ENCODE measurements at places on chromosomes 1 and 21. TPM values are rescaled to one million over a fixed set of nuclear protein-coding genes. Genes with fewer than 3 reads are reported as not detected.

DNA sequence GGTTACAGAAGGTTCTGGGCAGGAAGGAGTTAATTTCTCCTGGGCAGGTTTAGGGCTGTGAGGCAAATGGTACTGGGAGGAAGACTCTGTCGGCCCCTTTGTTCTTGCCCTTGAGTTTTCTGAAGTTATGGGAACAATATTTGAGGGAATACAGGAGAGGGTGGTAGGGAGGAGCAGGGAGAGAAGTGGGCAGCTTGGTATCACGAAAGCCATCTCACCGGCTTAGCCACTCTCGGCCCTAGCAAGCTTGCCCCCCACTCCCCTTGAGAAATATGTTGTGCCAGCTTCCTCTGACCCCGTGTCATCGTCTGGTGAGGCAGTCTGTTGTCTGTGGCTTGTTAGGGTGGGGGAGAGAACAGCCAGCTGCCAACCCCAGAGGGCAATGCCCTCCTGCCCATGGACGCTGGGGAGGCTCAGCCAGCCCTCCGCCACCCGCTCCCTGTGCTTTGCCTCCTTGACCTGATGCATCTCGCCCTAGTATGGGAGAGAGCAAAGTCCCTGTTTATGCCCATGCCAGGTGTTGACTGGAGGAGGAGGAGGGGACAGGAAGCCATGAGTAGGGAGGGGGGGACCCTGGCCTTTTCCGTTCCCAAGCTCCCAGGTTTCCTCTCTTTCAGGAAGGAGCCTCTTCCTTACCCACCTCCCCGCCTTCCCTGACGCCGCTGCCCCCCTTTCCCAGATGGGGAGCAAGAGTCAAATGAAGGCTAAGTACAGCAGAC is 1.2 kb downstream of the EFNA1 start:
- peak; percentile 46 for DNase-seq

CA14 gene
- not detected for total RNA-seq

- no peak for DNase-seq
These were observed 134.5 kb downstream of the PTPN14 start for GRCh38 chr1:214416858-214417257.

CELA2B gene
- 0.78 TPM for total RNA-seq

- DNase-seq, result peak; percentile 57
These were observed 34.0 kb downstream of the MTR start for GRCh38 chr1:236829085-236829484.

DNA sequence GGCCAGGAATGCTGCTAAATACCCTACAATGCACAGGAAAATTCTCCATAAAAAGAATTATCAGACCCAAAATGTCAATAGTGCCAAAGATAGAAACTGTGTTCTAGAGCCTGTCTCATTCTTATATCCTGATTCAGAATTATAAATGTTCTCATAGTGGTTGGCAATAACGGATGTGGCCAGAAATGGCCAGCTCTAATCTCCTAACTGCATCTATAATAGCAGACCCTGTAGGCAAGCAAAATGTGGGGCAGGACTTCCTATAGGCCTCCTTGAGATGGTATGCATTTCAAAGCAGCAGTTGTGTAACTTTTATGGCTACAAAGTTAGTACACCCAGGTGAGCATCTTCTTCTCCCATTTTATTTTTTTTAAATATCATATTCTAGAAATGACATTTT is 95.9 kb upstream of the SGIP1 start:
- no peak for DNase-seq

ZMYND12 gene
- total RNA-seq, result not detected

COL11A1 gene
- total RNA-seq, result 117 TPM

Data from myocyte (in vitro differentiated cells).